ENCODE measurements at places on chromosomes 2 and 18. TPM values are rescaled to one million over a fixed set of nuclear protein-coding genes. Genes with fewer than 3 reads are reported as not detected.
A peak's percentile ranks its signal among the peaks of the same experiment; 100 is the strongest.

MOCOS gene
- 6.9 TPM for total RNA-seq

DNA sequence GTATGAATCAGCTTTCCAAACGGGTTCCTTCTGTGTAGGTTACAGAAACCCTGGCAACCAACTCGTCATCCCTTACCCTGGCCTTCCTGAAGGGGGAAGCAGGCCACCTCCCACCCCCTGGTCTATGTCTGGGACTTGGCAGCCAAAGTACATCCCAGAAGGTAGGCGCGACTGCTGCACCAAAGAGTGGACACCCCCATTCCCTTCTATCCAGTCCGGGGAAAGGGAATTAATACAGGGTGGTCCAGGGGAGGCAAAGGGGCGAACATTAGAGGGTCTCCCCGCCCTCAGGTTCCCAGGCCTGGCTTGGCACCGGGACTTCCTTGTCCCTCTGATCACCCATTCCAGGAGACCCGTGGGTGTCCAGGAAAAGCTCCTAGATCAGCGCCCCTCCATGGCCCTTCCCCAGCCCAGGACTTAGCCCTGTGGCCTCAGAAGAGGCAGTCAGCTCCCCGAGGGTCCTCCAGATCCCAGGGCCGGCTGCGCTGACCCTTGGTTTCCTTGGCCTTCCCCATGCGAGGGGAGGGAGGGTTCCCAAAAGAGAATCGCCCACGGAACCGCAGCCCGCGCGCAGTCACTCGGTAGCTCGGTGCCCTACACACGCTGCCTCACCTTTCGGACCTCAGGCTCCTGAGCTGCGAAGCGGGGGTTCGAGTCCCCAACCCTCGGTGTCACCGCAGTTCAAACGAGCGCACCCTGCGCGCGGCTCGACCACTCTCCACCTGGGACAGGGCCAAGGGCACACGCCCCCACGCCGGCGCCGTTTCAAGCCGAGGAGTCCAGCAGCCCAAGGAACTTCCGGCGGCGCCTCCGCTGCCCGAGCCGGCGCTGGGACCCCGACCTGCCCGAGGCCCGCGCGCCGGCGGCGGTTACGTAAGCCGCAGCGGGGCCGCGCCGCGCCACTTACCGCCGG, at the start of gene PER2:
TSS of gene PER2 (minus strand) at position 874 of the 913 bp plus-strand sequence. CDS start 10,674 bp downstream, outside the sequence.
- no peaks in the 10 kb centered on the region for H3K27me3 ChIP-seq
- H3K36me3 ChIP-seq = no peaks in the 10 kb centered on the region
- H3K4me3 ChIP-seq = peak within 1 kb of the TSS; percentile 71
- peaks cover 67% of the 10 kb centered on the region for H3K4me1 ChIP-seq

- H3K27me3 ChIP-seq = no peaks in the 10 kb centered on the region
- DNase-seq = no peak
- no peaks in the 10 kb centered on the region for H3K36me3 ChIP-seq
- peaks cover 30% of the 10 kb centered on the region for H3K4me1 ChIP-seq
Measured at GRCh38 chr2:11537951-11538350, 4.1 kb downstream of the GREB1 start.

OSR1 gene
- 22.7 TPM for total RNA-seq

CGREF1 gene
- 15.9 TPM for total RNA-seq

IL37 gene
- not detected for total RNA-seq

DNA sequence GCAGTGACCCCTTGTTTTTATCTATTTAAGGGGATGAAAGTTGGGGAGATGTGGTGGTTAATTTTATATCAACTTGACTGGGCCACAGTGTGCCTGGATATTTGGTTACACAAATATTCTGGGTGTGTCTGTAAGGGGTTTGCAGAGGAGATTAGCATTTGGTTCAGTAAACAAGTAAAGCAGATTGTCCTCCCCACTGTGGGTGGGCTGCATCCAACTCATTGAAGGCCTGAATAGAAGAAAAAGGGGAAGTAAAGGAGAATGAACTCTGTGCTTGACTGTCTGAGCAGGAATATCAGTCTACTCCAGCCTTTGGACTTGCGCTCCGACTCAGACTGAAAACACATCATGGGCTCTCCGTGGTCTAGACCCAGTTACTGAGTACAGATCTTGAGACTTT, 80.9 kb downstream of the GCA start:
- H3K27me3 ChIP-seq = no peaks in the 10 kb centered on the region
- DNase-seq = no peak
- no peaks in the 10 kb centered on the region for H3K36me3 ChIP-seq
- no peak overlapping the region for H3K4me3 ChIP-seq

SERPINB10 gene
- total RNA-seq = 0.22 TPM
